ENCODE measurements at places on chromosomes 4 and X.
A peak's percentile ranks its signal among the peaks of the same experiment; 100 is the strongest.

DNA sequence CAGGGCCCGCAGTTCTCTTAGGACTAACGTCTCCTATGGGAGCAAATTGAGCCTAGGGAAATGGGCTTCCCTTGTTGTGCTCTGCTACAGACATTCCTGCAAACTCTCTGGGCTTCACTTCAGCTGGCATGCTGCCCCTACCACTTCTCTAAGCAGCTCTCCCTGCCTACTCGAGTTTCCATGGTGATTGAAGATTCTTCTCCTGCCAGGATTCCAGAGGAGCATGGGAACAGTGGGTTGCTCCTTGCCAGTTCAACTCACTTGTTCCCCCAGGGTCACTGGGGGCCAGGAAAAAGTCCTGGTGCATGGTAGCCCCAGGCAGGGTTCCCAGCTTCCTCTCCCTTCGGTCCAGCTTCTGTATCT, 21.1 kb upstream of the WDR17 start:
- DNase-seq: no peak

- no peak for DNase-seq
Measured at GRCh38 chr4:176539785-176540175, 220.0 kb downstream of the SPCS3 start.

- no peak for DNase-seq
Measured at GRCh38 chr4:94564252-94564651, 112.5 kb downstream of the PDLIM5 start.

- no peak for DNase-seq
Measured at GRCh38 chr4:7160439-7160838, 31.9 kb upstream of the SORCS2 start.

GRCh38 chr4:70902577-70903290, 565 bp downstream of the MOB1B start:
- DNase-seq: no peak

GRCh38 chr4:3321295-3321889, 28.6 kb downstream of the RGS12 start:
- DNase-seq: no peak

GRCh38 chr4:183875251-183875825, 29.8 kb upstream of the STOX2 start:
- no peak for DNase-seq

GRCh38 chr4:100907465-100908454, 389.9 kb upstream of the EMCN start:
- no peak for DNase-seq

- DNase-seq: no peak
Measured at GRCh38 chr4:163666332-163666873, 171.9 kb downstream of the TMA16 start.

DNA sequence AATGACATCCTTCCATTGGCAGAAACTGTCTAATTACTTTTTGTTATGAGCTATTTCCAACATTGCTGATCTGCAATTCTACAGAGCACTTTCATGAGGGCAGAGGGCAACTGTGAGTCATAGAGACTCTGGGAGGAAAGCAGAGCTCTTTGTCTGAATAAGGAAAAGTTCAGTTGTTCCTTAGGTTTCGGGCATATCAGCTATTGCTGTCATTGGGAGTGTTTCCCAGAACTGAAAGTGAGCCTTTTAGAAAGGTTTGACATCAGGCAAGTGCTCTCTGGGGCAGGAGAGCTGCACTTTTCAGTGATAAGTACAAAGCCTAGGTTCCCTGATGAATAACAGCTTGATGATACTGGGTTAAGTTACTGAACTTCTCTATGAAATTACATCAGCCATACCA, 119.2 kb upstream of the EDNRA start:
- DNase-seq: no peak

- no peak for DNase-seq
Measured at GRCh38 chrX:37912777-37913176, 65.4 kb upstream of the DYNLT3 start.

- DNase-seq: no peak
Measured at GRCh38 chr4:7516096-7516772, 81.5 kb upstream of the PSAPL1 start.

DNA sequence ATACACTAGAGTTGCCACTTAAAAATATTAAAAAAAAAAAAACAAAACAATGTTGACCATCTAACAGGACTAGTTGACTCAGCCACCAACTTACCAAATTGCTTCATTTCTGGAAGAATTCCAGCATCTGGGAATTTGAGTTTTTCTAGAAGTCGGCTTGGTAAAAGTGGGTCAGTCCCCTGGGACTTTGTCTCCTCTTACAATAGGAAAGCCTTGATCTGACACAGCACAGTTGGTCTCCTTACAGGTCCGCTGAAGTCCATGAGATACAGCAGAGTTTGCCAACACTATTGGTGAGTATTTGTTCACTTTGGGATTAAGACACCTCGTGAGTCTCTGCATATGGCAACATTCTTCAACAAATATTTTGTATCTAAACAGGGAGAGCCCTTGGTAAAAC, 18.2 kb upstream of the DDIT4L start:
- no peak for DNase-seq

DNA sequence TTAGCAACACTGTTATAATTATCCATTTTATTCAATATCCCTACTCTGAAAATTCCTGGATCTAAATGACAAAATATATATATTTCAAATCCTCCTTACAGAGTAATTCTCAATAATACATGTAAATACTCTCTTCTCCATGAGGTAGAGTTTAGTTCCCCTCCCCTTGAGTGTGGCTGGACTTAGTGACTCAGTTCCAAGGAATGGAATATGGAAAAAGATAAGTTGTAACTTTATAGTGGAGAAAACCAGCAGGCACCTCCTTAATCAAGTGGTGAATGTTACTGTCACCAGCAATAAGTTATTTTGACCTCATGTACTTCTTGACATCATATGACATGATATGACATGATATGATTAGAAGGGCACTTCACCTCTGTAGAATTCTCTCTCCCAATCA, 302.0 kb downstream of the RAB28 start:
- DNase-seq: no peak

- no peak for DNase-seq
Measured at GRCh38 chrX:45508454-45508853, 307.8 kb upstream of the DIPK2B start.

DNA sequence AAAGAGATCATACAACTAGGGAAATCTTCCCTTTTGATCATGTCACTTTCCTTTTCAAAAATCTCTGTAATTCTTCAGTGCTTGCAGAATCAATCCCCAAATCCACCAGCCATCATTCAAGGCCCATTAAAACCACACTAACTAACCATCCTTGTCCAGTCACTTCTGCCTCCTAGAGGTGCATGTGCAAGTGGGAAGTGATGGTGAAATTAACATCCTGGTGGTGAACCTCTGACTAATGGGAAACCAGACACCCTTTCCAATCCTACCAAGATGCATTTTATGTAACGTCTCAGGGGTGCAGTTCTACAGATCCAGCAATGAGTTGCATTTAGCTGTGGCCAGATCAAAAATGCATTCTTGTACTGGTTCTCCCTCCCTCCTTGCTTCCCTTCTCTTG, 341.8 kb downstream of the RAPGEF2 start:
- DNase-seq: no peak

DNA sequence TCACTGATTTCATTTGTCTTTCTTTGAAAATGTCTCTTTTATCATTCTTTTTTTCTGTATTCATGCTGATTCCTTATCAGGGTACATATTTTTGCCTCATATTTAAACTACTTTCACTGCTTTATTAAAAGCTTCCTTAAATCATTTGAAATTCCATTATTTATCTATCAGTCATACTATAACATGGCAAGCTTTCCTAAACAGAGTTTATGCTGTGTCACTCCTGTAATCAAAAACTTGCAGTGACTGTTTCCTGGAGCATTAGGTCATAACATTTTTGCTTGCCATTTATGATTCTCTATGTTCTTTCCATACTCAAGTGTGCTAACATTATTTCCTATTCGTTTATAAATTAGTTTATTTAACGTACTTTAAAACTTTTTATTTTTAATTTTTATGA, 203.7 kb downstream of the BMPR1B start:
- no peak for DNase-seq

DNA sequence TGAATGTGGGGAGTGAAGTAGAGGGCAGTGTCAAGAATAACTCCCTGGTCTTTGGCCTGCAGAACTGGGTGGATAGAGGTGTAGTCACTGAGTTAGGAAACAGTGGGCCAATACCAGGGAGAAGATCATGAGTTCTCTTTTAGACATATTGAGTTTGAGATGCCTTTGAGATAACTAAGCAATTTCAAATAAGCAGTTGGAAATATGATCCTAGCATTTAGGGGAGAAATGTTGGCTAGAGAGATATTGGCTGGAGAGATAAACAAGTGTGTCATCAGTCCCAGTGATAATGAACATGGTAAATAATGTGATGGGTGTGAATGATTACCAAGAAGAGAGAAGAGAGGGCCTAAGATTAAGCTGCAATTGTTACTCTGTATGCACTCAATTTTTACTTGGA, 95.3 kb upstream of the HPRT1 start:
- no peak for DNase-seq

- DNase-seq: no peak
Measured at GRCh38 chr4:83178029-83178428, 63.5 kb upstream of the PLAC8 start.

DNA sequence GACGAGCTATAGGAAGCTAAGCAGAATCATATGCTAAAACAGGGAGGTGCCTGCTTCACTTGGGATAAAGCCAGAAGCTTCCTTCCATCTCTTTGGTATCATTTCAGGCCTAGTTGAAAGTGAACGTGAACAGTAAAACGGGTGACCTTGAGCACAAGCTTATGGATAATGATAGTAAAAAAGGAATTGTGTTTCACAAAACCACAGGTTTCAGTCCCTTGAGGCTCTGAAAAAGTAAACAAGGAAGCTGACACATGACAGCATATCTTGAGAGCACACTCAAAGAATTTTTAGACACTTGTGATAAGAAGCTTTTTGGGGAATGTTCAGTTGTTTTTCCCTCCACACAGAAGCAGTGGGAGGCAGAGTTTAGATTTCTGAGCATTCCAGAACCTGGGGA, 286.1 kb downstream of the DCHS2 start:
- DNase-seq: no peak

- no peak for DNase-seq
Measured at GRCh38 chr4:39319676-39320075, 46.5 kb downstream of the RFC1 start.

DNA sequence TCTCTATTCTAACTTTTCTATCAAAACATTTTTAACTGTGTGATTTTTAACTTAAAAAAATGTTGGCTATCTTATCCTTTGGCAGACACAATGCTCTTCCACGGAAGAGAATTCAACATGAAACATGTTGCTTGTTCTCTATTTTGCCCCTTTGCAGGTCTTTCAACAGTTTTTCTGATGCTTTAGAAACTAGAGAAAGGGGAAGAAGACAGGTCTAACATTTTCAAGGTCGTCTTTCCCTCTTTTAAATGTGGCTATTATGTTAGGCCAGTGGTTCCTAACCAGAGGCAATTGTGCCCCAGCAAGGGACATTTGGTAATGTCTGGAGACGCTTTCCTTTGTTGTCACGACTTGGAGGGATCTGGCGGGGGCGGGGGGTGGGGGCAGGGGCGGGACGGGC, 95.0 kb downstream of the SH3KBP1 start:
- no peak for DNase-seq

GRCh38 chr4:5249727-5250126, 198.4 kb downstream of the STK32B start:
- no peak for DNase-seq

DNA sequence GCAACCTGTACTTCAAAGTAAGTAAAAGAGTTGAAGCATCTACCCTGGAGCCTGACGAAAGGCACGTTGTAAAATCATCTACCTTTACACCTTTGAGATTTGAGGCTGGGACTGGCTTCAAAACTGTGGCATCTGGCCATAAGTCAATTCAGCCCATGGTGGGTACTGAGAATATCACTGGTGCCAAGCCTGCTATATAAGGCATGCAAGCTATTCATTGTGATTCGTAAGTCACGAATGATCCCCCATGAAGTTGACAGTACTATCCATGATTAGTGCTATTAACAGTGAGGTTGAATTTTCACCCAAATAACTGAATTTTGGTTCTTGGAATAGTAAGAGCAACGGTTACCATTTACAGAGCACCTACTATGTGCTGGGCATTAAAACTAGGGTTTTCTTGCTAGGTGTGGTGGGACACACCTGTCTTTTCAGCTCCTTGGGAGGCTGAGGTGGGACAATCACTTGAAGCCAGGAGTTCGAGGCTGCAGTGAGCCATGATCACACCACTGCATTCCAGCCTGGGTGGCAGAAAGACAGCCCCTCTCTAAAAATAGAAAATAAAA, 39.8 kb downstream of the IRF2 start:
- DNase-seq: no peak

DNA sequence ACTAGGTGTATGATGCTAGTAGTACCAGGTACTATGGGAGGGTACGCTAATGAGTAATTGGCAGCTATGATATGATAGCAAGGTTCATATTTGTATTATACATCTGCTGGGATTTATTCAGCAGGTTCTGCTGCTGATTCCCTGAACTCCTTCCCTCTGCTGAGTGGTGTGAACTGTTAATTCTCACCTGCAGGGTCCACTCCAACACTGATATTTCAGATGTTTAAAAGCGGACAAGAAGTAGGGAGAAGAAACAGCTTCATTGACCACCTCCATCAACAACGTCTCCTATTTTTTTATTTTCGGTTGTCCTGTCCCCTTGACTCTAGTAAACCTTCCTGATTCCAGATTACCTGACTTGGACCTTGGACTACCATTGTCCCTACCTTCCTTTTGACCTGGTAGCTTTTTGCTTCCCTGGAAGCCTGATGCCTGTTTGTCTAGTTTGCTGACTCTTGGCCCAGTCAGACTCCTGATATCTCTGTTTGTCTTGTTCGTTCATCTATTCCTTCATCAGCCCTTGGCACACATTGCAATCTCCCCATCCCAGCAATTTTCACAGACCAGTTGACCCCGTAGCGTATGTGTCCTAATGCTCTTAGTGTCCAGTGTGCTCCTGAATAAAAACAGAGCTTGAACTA, 34.0 kb upstream of the RNF128 start:
- no peak for DNase-seq

DNA sequence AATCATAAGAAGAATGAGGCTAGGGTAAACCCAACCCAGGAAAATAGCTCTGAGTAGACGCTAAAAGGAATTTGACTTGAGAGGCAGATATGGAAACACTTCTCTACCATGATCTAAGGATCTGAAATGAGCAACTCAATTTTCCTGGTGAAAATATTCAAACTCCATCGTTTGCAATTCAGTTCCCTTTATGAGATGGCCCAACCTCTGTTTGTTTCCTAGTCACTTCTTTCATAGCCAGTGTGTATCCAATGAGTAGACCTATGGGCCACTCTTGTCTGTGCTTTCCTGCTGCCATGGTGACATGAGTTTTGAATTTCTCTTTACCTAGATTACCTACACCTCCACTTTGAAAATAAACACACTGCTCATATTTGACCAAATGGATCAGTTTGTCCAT, 176.2 kb upstream of the GPRIN3 start:
- no peak for DNase-seq

DNA sequence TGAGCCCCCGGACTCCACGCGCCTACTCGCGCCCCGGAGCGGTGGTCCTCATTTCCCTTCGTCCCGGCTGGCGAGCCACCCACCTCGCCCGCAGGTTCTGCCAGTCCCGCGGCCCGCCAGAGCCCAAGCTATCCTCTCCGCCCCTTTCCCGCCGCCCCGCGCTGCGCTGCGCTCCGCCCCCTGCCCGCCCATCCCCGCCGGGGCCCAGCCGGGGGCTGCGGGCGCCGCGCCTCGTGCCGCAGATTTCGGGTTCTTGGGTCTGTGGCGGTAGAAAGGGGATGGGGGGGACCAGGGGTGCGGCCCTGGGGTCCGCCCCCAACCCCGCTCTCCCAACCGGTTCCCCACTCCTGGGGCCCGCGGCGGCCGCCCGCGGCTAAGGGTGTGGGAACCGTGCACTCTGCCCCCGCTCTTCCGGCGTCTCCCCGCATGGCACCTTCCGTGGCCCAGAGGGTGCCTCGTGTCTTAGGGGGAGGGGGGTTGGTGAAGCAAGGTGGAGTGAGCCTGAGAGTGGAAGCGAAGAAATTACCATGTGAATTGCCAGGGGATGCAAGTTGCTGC, 650.8 kb upstream of the DIPK2B start:
- DNase-seq: peak; percentile 46

Measured in CD4-positive, alpha-beta T cell treated with Interleukin-4 for 4 hours (primary cell).